ENCODE measurements at places on chromosomes 2 and 18.

DNA sequence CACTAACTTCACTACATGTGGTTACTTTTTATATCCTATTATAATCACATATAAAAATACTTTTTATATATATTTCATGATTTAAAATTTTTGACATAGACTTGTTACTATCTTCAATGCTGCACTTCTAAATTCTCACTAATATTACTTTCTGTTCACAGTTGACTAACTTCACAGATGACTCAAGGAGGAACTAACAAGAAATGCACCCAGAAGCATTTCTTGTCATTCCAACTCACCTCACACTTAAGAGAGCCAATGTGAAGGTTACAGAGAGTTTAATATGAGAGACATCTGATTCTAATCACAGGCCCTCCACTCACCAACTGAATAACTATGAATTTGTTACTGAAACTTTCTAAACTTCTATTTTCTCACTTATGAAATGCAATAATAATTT, 399.8 kb upstream of the SLC8A1 start:
- DNase-seq, result no peak

GRCh38 chr2:233287871-233288270, 19.7 kb upstream of the SAG start:
- no peak for DNase-seq

DNA sequence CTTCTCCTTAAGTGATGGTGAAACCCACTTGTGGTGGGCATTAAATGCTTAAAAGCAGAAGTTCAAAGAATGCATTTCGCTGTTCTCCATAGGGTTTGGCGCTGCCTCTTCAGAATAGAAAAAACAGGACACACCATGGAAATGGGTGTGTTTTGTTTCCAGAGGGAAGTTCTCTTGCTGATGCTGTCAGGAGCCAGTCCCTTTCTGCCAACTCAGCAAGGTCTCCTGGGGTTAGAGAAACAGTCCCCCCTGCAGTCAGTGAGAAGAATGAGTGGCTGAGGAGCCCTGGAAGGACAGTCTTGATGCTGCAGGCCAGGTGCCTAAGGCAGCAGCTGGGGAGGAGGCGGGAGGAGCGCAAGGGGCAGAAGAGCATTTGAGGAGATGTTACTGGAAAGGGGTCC, 37.8 kb upstream of the ASAP2 start:
- DNase-seq, result no peak

GRCh38 chr2:194104687-194105086, 1552.3 kb upstream of the SLC39A10 start:
- no peak for DNase-seq
